CD4-positive, alpha-beta T cell treated with Interleukin-17A for 1 hour (primary cell): ENCODE measurements at places on chromosomes 12 and 14.
A peak's percentile ranks its signal among the peaks of the same experiment; 100 is the strongest.

- DNase-seq: no peak
Measured at GRCh38 chr14:51602310-51602709, 49.4 kb upstream of the FRMD6 start.

DNA sequence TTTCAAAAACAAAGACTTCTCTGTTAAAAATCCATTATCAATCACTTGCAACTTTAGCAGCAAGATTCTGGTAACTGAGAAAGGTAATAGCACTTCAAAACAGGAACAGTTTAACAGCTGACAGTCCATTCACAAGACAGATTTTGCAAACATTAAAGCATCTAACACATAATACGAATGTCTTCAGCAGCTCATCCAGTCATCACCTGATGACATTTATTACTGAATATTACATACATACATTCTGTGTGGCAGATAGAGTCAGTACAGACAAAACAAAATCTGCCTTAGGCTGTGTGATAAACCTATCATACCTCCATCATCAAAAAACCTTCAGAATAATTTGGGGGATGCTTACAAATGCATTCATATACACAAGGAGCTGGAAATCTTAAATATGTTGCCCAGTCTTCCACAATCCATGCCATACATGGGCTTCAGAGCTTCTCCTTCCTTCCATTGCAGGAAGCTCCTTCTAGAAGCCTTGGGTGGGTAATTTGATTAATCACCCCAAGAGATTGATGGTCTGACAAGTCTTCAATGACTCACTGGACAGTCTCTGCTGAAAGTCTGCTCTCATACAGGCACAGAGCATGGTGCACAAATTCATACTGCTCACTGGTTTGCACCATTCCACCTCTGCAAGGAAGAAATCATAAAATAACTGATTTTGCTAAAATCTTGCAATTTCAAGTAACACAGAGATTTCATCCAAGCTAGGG lies 1.6 kb upstream of the PTPRB start:
- no peak for DNase-seq

DNA sequence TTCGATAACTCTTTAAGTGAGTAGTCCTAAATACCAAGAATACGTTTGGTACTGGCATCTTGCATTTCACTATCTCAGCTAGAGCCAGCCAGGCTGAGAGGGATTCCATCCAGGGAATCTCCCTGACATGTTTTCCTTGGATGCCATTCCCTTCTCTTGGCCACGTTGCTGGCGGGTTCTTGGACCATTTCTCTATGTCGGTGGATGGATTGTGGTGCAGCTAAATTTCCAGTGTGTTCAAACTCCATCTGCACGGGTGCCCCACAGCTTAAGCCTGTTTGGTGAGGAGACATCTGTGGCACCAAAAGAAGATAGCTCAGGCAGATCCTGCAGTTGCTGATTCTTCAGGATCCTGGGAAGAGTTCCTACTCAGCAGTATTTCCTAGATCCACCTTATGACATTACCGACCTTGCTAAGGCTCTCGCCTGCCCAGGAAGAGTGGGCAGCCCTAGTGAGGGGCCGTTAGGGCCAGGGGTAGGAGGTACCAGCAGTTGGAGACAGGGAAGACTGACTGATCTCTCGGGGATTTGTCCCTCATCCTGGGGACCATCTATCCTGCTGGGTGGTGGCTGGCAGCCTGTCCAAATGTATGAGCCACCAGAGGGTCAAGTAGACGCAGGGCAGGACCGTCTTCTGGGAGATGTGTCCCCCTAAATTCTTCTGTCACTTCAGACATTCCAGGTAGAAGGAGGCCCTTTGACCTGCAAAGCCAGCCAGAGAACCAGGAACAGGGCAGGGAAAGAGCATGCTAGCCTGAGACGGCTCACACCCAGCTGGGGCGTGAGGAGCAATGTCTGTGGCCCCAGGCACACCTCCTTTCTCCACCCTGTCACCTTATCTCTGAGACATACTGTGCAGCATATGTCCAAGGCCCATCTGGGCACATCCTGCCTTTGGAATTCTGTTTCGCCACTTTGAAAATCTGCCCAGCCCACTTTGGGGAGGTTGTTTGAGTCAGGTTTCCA lies 72.6 kb upstream of the CAPRIN2 start:
- no peak for DNase-seq

DNA sequence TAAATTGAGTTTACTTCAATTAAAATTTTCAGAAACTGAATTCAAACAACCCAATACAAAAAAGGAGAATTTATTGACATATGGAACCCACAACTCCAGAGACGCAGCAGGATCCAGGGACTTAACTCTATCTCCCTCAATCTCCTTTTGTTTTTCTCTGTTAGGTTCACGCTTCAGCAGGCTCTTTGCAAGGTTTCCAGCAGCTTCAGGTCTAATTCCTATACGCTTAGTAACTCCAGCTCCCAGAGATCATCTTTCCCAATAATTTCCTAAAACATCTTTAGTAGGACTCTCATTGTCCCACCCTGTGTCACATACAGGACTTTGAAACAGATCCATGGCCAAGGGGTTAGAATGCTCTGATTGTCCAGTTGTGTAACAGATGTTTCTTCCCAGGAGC lies 175.2 kb downstream of the RMST start:
- no peak for DNase-seq

DNA sequence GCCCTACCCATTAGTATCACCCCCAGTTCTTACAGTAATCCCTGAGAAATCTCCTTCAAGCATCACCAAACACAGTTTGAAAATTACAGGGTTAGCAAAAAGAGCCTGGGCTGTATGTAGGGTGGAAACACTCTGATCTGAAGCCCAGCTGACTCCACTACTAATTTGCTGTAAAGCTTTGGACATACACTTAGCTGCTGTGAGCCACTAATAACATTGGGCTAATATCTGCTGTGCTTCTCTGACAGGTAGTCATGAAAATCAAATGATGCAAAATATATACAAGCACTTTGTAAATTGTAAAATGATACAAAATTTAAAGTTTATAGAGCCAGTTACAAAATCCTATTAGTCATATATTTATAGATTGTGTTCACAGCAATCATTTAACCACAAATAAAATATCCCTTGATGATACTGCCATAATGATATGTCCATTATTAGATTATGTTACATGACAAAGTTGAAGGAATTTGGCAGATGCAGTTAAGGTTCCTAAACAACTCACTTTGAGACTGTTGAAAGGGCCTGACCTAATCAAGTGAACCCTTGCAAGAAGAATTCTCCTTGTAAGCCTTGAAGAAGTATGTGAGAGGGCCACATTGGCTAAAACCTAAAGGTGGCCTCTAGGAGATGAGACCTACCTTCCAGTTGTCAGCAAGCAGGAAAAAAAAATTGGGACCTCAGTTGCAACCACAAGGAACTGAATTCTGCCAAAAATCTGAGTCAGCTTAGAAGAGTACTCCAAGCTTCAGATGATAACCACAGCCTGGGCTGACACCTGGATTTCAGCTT lies 19.0 kb downstream of the TWF1 start:
- DNase-seq: no peak

DNA sequence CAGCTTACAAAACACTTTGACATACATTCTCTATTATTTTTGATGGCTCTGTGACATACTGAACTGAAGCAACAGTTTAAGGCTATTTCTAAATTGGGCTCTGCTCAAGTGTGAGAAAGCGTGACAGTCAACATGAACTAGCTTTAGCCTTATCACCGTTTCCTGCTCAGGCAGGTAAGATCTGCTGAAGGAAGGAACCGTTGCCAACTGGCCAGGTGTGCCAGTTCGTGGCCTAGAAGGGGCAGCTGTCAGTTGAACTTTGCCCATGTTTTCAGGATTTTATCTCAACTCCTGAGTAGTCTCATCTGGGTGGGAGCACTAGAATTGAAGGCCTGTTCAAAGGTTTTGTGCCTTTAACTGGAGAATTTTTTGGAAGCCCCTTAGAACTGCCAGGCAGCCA lies 79.5 kb downstream of the ETV6 start:
- DNase-seq: no peak

GRCh38 chr12:113003636-113004035 lies 25.3 kb downstream of the OAS2 start:
- no peak for DNase-seq

- no peak for DNase-seq
Measured at GRCh38 chr12:13154027-13154538, 42.4 kb upstream of the EMP1 start.

DNA sequence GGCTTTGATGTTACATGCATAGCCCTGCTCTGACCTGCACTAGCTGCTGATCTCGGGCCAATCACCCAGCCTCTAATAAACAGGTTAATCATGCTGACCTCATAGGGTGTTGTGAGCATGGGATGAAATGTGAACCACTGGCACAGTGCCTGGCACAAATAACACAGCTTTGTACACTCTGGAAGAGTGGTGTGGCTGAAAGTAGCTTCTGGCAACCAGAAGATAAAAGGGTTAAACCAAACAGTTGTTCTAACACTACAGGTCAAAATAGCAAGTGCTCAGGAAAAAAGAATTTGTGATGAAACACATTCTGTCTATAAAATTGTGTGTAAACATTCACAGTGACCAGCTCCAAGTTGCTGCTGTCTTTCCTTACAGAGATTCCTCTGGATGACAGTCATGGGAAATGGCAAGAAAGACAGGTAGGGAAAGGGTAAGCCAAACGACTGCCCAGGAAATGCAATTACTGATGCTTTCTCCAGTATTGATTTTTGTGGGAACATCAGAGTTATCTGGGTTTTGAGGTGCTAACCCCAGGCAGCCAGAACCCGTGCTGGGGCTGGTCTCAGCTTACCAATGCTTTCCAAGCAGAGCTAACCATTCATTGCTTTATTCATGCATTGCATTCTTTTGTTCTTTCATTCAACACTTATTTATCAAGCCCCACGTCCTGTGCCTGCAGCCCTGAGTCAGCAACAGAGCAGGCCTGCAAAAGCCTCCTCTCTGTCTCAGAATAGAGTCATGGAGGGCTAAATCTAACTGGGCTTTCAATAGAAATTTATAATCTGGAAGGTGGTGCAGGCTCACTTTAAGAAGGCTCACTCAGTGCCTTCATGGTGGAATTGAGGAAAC lies 38.1 kb upstream of the CAPRIN2 start:
- no peak for DNase-seq

GRCh38 chr14:77498120-77498979 lies at the start of gene ISM2:
TSS of gene ISM2 (minus strand) at chr14:77498816. CDS start at chr14:77498793, 23 bp downstream.
- DNase-seq: peak; percentile 19

DNA sequence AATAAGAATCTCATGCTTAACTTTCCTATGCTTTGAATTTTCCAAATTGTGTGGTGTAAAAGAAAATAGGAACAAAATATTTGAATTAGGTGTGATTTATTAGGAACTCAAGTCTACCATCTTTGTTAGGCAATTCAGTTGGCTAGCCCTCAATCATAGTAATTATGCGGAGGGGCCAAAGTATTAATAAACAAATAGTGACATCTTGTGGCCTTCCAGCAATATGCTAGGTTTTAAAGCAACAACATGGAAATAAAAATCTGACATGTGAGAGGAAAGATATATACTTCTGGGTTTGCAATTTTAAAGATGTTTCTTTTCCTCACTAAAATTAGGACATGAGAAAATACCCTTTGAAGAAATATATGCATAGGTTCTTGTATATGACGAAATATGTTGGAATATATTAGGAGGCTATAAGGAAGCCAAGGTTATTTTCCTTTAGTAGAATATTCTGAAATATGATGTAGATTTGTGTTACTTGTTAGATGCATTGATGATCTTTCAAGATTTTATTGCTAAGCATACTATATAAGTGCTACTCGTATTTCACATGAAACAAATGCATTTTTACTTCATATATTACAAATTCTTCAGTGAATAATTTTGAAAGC lies 200.4 kb downstream of the PTPRO start:
- DNase-seq: peak; percentile 36

GRCh38 chr14:71397371-71397770 lies 490.1 kb downstream of the PCNX1 start:
- no peak for DNase-seq

DNA sequence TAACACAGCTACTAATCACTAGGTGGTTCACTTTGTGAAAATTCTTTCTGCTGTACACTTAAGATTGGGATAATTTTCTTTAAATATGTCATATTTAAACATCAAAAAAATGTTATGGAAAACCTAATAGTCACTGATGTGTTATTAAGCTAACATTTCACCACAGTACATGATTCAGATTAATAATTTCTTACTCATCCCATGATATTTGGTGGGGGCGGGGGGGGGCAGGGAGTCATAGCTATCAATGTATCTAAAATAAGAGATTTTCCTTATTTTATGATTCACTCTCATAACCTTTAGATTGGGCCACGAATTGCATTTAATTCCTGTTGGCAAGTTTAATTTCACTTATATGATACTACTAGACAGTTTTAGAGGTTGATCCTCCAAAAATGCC lies 88.8 kb downstream of the KCNH5 start:
- no peak for DNase-seq

- DNase-seq: no peak
Measured at GRCh38 chr14:81023095-81023710, 67.8 kb downstream of the TSHR start.

GRCh38 chr14:49056021-49056420 lies 530.2 kb downstream of the RPS29 start:
- DNase-seq: no peak

GRCh38 chr12:2574355-2574935 lies 220.3 kb upstream of the FKBP4 start:
- no peak for DNase-seq

GRCh38 chr12:12700254-12700653 lies 4.3 kb upstream of the GPR19 start:
- no peak for DNase-seq

GRCh38 chr14:71247106-71247505 lies 339.8 kb downstream of the PCNX1 start:
- DNase-seq: no peak

DNA sequence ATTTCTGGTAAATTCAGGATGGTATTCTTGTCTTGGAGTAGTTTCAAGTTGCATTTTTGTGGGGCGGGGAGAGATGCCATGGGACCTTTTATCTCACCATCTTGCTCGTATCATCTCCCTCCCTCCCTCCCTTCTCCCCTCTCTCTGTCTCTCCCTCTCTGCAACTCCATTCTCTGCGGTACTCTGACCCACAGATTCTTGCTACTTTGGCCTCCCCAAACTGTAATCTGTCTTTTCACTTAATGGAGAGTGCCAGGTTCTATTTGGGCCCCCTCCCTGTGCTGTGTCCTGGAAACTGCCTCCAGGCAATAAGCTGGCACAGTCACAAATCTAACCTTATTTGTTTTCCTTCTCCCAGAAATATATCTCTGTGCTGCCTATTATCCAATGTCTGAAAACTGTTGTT lies 175.2 kb downstream of the PAWR start:
- no peak for DNase-seq

- no peak for DNase-seq
Measured at GRCh38 chr14:21038441-21039422, 3.4 kb upstream of the RNASE7 start.

DNA sequence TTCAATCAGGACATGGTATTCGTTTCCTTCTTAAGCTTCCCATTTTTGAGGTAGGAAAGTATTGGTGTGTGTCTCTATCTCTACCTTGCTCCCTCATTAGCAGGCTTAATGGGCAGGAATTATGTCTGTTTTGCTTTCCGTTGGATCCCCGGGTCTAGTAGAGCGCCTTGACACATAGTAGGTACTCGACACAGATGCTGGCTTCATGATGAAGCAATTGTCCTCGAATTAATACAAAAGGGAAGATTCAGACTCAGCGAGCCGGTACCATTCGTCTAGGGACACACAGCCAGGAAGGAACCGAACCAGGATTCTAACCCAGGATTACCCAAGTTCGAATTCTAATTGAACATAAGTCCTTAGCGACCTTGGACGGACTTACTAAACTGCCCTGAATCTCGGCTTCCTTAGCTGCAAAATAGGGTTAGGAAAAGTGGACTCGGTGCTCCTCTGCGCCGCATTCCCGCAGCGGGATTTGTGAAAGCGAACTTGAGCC lies 496 bp upstream of the ISCU start:
- DNase-seq: no peak
